Heart right ventricle (tissue), 16 donors: ENCODE measurements at places on chromosomes 1 and 21. TPM values are rescaled to one million over a fixed set of nuclear protein-coding genes. Genes with fewer than 3 reads are reported as not detected.

DNA sequence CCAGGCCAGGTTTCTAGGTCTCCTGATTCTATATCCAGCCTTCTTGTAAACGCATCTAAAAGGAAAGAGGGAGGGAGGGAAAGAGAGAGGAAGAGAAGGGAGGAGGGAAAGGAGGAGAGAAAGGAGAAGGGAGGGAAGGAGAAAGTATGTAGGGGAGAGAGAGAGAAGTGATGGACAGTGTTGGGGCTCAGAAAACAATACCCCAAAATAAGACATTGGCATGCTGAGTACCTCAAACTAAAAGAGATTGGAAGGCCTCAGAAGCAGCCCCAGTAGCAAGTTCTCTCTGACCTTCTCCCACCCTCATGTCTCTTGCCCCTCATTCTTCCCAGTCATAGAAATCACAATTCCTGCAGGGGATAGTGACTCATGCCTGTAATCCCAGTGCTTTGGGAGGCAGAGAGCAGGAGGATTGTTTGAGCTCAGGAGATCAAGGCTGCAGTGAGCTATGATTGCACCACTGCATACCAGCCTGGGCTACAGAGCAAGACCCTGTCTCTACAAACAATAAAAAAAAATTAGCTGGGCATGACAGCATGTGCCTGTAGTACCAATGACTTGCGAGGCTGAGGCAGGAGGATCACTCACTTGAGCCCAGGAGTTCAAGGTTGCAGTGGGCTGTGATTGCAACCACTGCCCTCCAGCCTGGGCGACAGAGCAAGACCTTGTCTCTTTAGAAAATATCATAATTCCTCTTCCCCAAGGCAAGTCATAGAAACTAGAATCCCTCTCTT lies 51.2 kb downstream of the DNTTIP2 start:
- no peaks in the 10 kb centered on the region for H3K36me3 ChIP-seq
- H3K4me1 ChIP-seq = no peaks in the 10 kb centered on the region
- no peak overlapping the region for H3K27ac ChIP-seq
- H3K4me3 ChIP-seq = no peak overlapping the region

- no peaks in the 10 kb centered on the region for H3K27me3 ChIP-seq
- H3K36me3 ChIP-seq = peaks cover 34% of the 10 kb centered on the region
- no peaks in the 10 kb centered on the region for H3K4me1 ChIP-seq
- no peak overlapping the region for H3K27ac ChIP-seq
- no peak for DNase-seq
Measured at GRCh38 chr1:13770743-13771142, 70.8 kb downstream of the PRDM2 start.

DNA sequence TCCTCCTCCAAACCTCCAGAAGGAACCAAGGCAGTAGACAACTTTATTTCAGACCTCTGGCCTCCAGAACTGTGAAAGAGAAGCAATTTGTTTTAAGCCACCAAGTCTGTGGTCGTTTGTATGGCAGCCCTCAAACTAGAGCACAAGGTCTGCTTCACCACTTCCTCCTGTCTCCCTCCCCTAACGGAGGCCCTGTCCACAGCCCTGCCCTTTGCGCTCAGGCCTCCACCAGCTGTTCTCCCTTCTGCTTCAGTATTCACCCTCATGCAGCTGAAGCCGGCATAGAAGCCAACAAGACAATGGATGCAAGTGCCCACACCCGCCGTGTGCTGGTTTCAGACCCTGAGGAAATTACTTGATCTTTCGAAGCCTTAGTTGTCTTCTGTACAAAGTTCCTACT lies 364.1 kb downstream of the HHAT start:
- H3K4me1 ChIP-seq = peaks cover 4% of the 10 kb centered on the region
- H3K27me3 ChIP-seq = no peaks in the 10 kb centered on the region
- no peak overlapping the region for H3K4me3 ChIP-seq
- no peak for DNase-seq
- no peak overlapping the region for H3K27ac ChIP-seq
- no peaks in the 10 kb centered on the region for H3K36me3 ChIP-seq

DNA sequence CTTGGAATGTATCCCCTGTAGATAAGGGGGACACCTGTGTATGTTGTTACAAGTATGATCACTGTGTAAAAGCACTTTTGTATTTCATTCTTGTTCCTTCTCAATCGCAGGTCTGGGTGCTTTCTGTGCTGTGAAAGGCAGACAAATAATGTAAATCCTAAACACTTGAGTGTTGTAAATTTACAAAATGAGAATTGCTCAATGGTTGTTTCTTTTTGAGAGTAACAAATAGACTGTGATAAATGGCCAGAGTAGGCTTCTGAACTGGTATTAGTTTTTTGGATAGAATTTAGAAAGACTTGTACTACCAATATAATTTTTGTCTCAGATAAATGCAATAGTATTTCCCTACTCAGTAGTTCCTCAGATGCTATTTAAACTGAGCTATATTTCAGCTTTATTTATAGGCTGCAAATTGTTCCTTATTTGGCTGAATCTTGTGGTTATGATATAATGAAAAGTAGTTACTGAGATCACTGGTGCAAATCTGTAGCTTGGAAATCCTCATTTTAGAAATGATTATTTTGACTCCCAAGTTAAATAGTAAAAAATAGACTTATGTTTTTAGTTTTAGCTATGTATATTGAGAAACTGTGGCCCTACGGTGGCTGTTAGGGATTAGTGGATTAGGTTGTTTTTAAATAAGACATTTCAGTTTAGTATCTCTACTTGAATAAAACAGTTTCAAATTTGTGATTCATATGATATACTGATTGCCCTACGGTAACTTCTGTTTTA lies 9.2 kb downstream of the BACH1 start:
- no peak overlapping the region for H3K4me3 ChIP-seq
- H3K27me3 ChIP-seq = no peaks in the 10 kb centered on the region
- no peaks in the 10 kb centered on the region for H3K36me3 ChIP-seq
- H3K4me1 ChIP-seq = peaks cover 16% of the 10 kb centered on the region

GRCh38 chr1:181341026-181341632 lies 142.2 kb upstream of the CACNA1E start:
- H3K36me3 ChIP-seq = no peaks in the 10 kb centered on the region
- DNase-seq = no peak
- H3K4me3 ChIP-seq = no peak overlapping the region

DNA sequence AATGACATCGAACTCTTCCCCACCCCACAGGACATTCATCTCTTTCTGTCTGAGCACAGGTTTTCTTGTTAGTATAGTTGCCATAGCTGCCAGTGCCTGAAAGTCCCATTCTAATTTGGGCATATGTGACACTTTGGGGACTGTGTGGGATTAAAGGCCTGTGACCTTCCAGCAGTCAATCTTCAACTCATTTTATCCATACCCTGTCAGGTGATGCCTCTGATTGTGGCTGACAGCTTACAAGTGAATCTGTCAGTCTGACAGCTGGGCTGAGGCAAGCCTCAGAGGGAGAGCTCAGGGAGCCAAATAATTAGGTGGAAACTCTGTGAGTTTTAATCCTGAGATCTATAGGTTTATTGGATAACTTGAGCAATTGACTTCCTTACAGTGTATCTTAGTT lies 29.6 kb downstream of the ZCCHC17 start:
- no peak for DNase-seq
- peaks cover 41% of the 10 kb centered on the region for H3K36me3 ChIP-seq
- no peak overlapping the region for H3K27ac ChIP-seq
- H3K27me3 ChIP-seq = no peaks in the 10 kb centered on the region
- no peaks in the 10 kb centered on the region for H3K4me1 ChIP-seq

GRCh38 chr1:96370757-96371156 lies 350.8 kb upstream of the PTBP2 start:
- DNase-seq = no peak
- H3K4me3 ChIP-seq = no peak overlapping the region
- no peaks in the 10 kb centered on the region for H3K27me3 ChIP-seq
- no peaks in the 10 kb centered on the region for H3K4me1 ChIP-seq
- H3K27ac ChIP-seq = no peak overlapping the region

DNA sequence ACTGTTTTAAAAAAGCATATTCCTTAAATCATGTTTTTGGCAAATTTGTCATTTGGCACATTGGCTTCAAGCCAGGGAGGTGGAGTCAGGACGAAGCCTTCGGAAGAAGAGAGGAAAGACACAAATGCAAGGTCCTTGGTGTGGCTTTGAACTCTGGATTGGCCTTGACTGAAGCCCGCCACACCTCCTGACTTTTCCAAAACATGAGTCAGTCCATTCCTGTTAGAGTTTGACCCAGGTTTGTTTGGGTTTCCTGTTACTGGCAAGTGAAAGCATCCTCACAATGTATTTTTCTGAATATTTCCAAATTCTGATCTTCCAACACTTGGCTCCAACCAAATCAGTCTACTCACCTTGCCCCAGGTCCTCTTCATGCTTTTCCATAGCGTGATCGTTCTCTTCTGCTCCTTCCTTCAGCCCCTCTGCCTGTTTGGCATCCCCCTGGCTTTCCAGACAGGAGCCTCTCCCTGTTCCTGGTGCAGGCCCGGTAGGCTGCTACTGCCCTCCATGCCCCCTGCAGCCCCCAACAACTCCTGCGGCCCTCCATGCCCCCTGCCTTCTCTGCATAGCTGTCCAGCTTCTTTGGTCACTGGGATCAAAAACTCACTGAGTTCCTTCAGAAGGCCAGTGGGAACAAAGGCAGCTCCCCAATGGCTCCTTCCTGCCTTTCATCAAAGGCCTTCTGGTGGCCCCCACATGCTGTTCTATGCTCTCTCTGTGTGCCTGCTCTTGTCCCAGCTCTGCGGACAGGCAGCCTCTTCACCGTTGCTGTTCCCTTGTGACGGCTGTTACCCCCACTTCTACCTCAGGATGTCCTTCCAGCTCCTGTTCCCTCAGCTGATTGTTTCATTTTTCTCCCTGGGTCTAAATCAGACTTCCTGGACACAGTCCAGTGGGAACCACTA lies 30.4 kb upstream of the SLC30A1 start:
- H3K27ac ChIP-seq = no peak overlapping the region
- H3K4me3 ChIP-seq = no peak overlapping the region
- DNase-seq = no peak

DNA sequence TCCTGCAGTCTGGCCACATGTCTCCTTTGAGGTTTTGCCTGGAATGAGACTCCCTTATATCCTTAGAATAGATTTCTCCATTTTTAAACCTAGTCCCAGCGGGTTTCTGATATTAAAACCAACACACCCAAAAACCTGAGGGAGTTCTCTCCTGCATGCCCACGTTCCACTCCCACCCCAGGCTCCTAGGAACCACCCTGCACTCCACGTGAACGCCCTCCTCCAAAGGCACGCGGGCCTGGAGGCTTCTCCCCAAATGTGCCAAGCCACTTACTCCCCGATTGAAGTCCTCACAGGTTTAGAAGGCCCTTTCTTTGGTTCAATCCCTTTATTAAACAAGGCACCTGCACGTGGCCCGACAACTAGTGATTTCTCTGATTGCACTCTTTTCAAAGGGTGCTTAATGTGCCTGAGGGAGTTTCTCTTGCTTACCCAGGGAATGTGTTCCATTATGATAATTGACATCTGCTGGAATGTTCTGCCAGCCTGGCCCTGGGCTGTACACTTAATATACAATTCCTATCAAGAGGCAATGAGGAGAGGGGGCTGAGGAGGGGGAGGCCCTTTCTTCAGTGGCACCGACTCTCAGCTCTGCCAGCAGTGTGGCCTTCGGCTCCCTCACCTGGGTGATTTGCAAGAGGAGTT lies 104.3 kb upstream of the ADAR start:
- H3K4me1 ChIP-seq = peaks cover 19% of the 10 kb centered on the region
- no peaks in the 10 kb centered on the region for H3K27me3 ChIP-seq
- H3K27ac ChIP-seq = no peak overlapping the region

- H3K4me3 ChIP-seq = peak overlapping the region; percentile 95
- H3K36me3 ChIP-seq = no peaks in the 10 kb centered on the region
- DNase-seq = no peak
Measured at GRCh38 chr1:185156288-185156853, 382 bp downstream of the TRMT1L start.

GRCh38 chr1:216186816-216187215 lies 236.4 kb downstream of the USH2A start:
- H3K4me1 ChIP-seq = no peaks in the 10 kb centered on the region
- H3K36me3 ChIP-seq = no peaks in the 10 kb centered on the region
- no peaks in the 10 kb centered on the region for H3K27me3 ChIP-seq
- no peak overlapping the region for H3K4me3 ChIP-seq
- no peak for DNase-seq
- H3K27ac ChIP-seq = no peak overlapping the region

- no peaks in the 10 kb centered on the region for H3K36me3 ChIP-seq
- no peaks in the 10 kb centered on the region for H3K4me1 ChIP-seq
- no peak overlapping the region for H3K4me3 ChIP-seq
- no peak overlapping the region for H3K27ac ChIP-seq
- H3K27me3 ChIP-seq = peaks cover 6% of the 10 kb centered on the region
Measured at GRCh38 chr1:148372731-148373130, 110.4 kb downstream of the PPIAL4G start.

DNA sequence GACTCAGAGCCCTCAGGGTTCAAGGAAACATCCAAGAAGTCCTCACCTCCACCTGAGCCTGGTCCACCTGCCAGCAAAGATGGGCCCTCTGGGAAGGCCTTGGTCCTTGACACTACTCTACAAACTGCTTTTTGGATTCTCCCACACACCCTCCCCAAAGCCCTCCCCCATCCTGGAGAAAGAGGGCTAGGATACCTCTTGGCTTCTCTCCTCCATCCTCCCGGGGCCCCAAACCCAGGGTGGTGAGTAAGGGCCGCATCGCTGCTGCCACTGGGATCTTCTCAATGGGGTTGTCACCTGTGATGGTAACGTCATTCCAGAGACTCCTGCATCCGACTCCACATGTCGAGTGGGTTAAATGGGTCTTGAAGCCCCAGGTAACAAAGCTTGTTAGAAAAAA lies 26.6 kb downstream of the MATN1 start:
- H3K27me3 ChIP-seq = peaks cover 17% of the 10 kb centered on the region
- H3K4me3 ChIP-seq = no peak overlapping the region
- H3K4me1 ChIP-seq = no peaks in the 10 kb centered on the region
- DNase-seq = no peak

GRCh38 chr21:28793043-28793442 lies 199.6 kb downstream of the LTN1 start:
- no peaks in the 10 kb centered on the region for H3K27me3 ChIP-seq

- peaks cover 62% of the 10 kb centered on the region for H3K4me1 ChIP-seq
- no peak overlapping the region for H3K4me3 ChIP-seq
- no peak overlapping the region for H3K27ac ChIP-seq
- no peaks in the 10 kb centered on the region for H3K36me3 ChIP-seq
Measured at GRCh38 chr1:115677182-115677555, 35.4 kb downstream of the VANGL1 start.

DNA sequence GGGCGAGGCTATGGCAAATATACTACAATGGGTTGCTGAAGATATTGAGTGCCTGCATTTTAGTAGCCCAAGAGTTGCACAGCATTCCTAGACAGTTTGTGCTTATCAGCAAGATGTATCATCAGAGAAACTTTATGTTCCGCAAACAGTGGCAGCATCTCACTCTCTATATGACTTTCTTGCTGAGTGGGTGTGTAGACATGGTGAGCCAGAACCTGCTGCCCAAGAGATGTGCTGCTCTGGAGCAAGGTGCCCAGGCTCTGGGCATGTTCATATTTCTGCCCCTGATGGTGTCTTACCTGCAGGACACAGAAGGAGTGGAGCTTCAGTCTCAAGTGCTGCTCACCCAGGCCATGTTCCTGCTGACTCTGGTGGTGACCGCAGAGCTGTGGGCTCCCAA lies 8.2 kb upstream of the RGSL1 start:
- DNase-seq = no peak
- H3K36me3 ChIP-seq = no peaks in the 10 kb centered on the region
- H3K27ac ChIP-seq = no peak overlapping the region
- no peaks in the 10 kb centered on the region for H3K27me3 ChIP-seq
- H3K4me1 ChIP-seq = no peaks in the 10 kb centered on the region

Gene TSTD1
- 11.7 TPM for total RNA-seq

Gene SELL
- 1.5 TPM for total RNA-seq

Gene TMEM82
- total RNA-seq = not detected

Gene ID3
- 81.2 TPM for total RNA-seq

Gene TMED5
- 82.4 TPM for total RNA-seq

Gene TXLNA
- total RNA-seq = 28.4 TPM

Gene RNU1-2
- total RNA-seq = 2,856 TPM

Gene TNFRSF14
- total RNA-seq = 43.8 TPM

Gene NT5C1A
- total RNA-seq = 20.6 TPM

Gene CD53
- 5.7 TPM for total RNA-seq

Gene CR1L
- not detected for total RNA-seq
